Cerebellum (tissue), 4 donors: ENCODE measurements at places on chromosomes 16 and 17. TPM values are rescaled to one million over a fixed set of nuclear protein-coding genes. Genes with fewer than 3 reads are reported as not detected.

The PROCA1 gene
- total RNA-seq, result 6.1 TPM

The NKD1 gene
- 20.2 TPM for total RNA-seq

The KRT24 gene
- total RNA-seq, result not detected

The CCDC78 gene
- 2.2 TPM for total RNA-seq

The RHBDL1 gene
- 2.7 TPM for total RNA-seq

The CLDN6 gene
- total RNA-seq, result not detected

The ACSF2 gene
- 7.2 TPM for total RNA-seq

The TBC1D3 gene
- total RNA-seq, result not detected

The CMTM2 gene
- total RNA-seq, result not detected

The TSPAN10 gene
- total RNA-seq, result 0.82 TPM

The LITAFD gene
- total RNA-seq, result not detected

The IGSF6 gene
- total RNA-seq, result 1.8 TPM

The MYH1 gene
- 0.18 TPM for total RNA-seq

The FOXC2 gene
- total RNA-seq, result 0.45 TPM

The SPATA22 gene
- total RNA-seq, result 0.64 TPM

The ITGB3 gene
- 1.6 TPM for total RNA-seq

The KRT25 gene
- not detected for total RNA-seq

The HBA1 gene
- total RNA-seq, result 1,023 TPM

The BRIP1 gene
- total RNA-seq, result 16.0 TPM

The ACSM5 gene
- 0.73 TPM for total RNA-seq

The PYDC1 gene
- total RNA-seq, result 0.36 TPM

The SKAP1 gene
- total RNA-seq, result 0.64 TPM

The MAP2K6 gene
- 32.6 TPM for total RNA-seq

The GOSR2 gene
- 44.0 TPM for total RNA-seq

The SLC35B1 gene
- total RNA-seq, result 28.2 TPM

The SLC16A11 gene
- total RNA-seq, result not detected

The RUNDC3A gene
- 40.3 TPM for total RNA-seq
